Stimulated activated CD8-positive, alpha-beta memory T cell treated with anti-CD3 and anti-CD28 coated beads, Interleukin-4, amount 100 ng/mL, for 24 hours (primary cell): ENCODE measurements at places on chromosomes 4 and X.

GRCh38 chr4:48187813-48188212 is 53.8 kb upstream of the TXK start:
- no peak for DNase-seq

GRCh38 chrX:4005281-4005680 is 291.8 kb upstream of the PRKX start:
- DNase-seq = no peak

GRCh38 chr4:168319486-168320019 is 1.0 kb upstream of the DDX60 start:
- DNase-seq = no peak

DNA sequence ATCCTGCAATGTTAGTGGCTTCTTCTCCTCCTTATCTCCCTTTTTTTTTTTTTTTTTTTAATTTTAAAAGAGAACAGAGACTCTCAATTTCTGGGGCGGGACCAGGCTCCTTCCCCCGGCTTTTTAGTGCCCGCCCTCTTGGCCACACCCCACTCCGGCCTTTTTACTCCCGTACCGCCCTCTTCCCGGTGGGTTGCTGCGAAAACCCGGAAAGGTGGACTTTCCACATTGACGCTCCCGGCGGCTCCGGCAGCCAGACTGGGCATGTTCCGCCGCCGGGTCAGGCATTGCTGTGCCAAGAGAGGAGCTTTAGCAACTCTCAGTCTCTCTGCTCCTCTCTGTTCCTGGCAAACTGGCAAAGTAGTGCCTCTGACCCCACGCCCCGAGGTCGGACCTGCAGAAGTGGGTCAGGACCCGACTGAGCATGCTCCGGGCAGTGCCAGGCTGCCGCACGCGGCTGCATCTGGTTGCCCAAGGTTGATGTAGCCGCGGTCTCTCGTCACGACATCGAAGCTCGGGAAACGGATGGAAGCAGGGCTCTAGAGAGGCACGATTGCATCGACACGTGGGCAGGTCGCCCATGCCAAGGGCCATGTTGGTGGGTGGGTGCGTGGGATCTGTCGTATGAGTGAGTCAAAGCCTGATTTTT is 1.1 kb upstream of the MFAP3L start:
- peak; percentile 83 for DNase-seq

DNA sequence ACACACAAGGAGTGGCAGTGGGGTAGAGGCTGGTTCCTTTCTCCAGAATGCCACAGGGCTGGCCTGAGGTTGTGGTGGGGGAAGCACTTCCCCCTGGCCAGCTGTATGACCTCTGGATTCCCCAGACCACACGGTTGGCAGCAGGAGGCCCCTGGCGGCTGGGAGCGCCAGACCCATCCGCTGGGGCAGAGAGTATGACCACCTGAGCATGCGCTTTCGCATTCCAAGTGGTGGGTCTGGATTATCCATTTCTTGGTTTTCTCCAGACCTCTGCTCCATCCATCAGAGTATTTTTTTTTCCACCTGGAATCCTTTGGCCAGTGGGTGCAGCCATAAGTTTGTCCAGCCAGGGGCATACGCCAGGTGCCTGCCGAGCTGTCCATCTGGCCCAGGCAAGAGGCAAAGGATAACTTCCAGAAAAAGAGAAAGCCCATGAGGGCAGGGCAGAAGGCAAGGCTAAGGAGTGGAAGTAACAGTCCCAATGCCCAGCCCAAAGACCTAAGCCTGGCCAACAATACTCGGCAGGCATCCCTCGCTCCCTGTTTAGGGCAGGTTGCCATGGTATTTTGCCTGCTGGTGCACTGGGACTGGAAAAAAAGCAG is 39.3 kb downstream of the NHSL2 start:
- no peak for DNase-seq

DNA sequence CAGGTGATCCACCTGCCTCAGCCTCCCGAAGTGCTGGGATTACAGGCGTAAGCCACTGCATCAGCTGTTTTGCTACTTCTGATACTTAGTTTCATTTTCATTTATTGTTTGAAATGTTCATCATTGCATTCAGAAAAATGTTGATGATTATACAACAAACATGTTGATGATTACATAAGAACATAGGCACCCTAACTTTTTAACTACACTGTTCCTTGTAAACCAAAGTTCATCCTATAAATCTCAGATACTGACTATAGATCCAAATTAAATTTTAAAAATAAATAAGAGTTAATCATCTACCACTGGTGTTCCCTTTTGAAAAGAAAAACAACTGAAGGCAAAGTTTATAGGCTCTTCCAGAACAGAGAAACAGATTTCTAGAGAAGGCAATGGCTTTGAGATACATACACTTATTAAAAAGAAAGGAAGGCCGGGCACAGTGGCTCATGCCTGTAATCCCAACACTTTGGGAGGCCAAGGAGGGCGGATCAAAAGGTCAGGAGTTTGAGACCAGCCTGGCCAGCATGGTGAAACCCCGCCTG is 23.4 kb downstream of the TRIM75 start:
- DNase-seq = no peak

DNA sequence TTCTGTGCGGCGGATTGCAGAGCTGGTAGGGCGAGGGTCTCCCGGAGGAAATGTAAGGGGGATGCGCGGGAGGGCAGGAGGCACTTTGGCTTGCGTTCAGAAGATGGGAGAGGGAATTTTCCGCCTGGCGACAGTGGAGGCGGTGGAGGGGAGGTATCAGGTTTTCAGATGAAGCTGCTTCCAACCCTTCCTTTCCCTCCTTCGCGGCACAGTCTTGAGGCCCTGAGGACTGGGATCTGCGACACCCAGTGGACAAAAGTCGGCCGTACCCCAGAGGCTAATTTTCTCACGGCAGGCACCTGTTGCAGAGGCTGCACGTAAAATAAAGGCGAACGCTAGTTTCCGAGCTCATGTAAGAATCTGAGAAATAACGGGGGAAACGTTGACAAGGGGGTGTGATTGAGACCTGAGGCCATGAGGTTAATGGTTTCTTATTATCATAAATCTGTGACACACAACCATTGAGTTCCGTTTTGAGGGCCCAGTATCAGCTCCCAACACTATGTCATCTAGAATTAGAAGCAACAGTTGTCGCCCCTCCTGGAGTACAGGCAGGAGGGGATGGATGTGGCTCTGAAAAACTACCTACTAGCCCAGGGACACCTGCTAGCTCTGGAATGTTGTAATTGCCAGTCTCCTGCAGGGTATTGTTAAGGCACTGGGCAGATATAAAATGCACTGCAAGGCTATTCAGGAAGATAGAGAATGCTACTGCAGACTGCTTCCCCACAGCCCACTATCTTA is 1.1 kb downstream of the ZCCHC18 start:
- DNase-seq = peak; percentile 21

- DNase-seq = no peak
Measured at GRCh38 chr4:20543131-20543530, 157.1 kb upstream of the PACRGL start.

- no peak for DNase-seq
Measured at GRCh38 chr4:168536448-168536847, 39.6 kb downstream of the PALLD start.

DNA sequence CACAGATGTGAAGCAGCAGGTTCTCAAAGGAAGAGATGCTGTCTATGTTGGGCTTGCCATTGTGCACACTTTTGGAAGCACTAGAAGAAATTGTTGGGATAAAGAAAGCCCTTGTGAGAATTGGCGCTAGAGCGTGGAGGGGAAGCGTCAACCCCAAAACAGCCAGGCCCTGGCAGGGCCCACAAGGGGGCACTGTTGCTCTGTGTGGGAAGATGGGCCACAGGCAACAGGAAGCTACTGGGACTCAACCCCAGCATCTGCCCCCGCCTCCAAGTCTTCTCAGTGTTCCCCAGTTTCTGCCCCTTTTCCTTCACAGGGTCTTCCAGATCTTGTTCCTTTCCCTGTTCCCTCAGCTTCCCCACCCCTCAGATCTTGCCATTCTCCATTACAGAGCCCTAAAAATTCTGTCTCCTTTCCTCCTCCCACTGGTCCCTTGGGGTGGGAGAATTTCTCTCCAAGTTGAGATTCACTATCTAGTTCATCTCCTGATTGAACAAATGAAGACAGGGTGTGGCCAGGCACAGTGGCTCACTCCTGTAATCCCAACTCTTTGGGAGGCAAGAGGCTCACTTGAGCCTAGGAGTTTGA is 85.5 kb downstream of the STARD8 start:
- DNase-seq = peak; percentile 50

DNA sequence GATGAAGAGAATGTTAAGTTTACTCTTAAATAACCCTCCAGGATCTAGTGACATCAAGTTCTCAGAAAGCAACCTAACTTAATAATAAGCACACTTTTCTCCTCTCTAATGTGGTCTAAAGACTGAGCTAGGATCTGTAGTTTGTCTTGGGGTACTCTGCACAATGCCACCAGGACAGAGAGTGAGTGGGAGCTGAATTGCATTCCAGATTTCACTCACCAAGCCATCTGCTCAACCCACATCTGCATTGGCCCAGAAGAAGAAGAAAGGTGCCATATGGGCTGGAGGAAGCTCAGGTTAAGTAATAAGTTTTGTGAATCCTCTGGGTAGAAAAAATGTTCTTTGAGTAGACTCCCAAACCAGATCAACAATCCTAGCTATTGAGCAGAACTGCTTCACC is 384.6 kb downstream of the PPP3CA start:
- no peak for DNase-seq

DNA sequence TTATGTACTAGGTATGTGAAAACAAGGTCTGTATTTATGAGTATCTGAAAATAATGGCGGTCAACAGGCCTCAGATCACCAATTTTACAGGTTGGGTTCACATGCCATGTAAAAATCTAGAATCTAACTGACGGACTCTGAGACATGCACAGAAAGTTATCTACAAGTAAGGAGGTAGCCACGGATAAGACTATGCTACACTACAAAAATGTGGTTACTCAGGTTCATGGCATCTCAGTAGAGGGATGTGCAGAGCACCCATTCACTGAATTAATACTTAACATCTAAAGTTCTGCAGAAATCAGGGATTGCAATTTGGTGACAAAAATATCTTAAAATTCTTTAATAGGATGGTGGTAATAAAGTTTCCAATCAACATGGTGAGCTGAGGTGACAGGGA is 155.9 kb downstream of the APBB2 start:
- DNase-seq = no peak

DNA sequence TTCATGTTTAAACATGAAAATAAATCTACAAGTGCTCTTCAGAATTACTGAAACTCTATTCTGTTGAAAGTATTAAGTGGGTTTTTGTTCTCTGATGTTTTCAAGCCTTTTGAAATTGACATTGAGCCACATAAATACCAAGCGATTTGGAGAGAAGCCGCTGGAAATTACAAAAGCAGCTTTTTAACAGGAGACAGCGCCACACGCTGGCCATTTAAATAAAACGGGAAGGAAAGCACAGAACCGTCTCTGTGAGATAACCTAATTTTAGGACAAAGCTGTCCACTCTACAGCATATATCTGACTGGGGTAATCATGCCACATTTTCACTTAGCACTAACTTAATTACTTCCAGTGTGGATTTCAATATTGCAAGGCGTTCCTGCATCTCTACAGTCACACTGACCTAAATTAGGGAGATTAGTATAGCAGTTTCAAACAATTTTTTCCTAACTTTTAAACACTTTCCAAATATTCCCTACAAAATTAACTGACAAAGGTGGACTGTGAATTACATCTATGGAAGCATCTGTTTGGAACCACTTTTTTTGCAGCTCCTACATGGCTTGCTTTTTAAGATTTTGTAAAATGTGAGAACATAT is 6.8 kb upstream of the ANOS1 start:
- no peak for DNase-seq

DNA sequence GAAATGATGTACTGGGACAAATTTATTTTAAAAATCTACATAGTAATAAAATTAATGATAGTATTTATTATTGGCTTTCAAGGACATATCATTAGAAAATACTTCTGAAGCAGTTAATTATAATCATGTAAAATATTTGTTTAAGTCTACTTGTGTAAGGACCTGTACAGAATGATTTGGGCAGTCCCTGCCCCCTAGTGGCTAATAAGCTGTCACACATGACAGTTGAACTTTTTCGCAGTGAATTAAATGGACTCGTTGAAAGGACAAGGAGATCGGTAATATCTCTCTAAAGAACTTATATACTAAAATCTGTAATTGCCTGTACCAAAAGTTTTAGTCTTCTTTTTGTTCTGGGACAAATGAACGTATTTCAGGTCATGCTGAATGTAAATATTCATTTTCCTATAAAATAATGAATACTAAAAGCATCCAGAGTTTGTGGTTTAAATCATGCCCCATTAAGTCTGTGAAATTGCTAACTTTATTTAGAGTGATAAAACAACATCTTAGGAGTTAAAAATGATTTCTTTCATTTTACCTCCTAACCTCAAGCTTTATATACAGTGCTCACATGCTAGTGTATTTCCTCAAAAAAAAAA is 13.6 kb downstream of the EXOC1 start:
- DNase-seq = no peak

- DNase-seq = no peak
Measured at GRCh38 chrX:19991350-19991718, 473 bp upstream of the BCLAF3 start.

- no peak for DNase-seq
Measured at GRCh38 chr4:176921256-176921655, 128.5 kb upstream of the VEGFC start.

- no peak for DNase-seq
Measured at GRCh38 chrX:36160081-36160480, 240.5 kb downstream of the CFAP47 start.

GRCh38 chr4:84235126-84235944 is 263.8 kb downstream of the NKX6-1 start:
- DNase-seq = no peak

GRCh38 chrX:48474127-48474526 is 1.9 kb upstream of the FTSJ1 start:
- no peak for DNase-seq

GRCh38 chr4:185598846-185599552 is 63.7 kb upstream of the PDLIM3 start:
- no peak for DNase-seq

- DNase-seq = no peak
Measured at GRCh38 chr4:1399508-1400190, 6.6 kb downstream of the NKX1-1 start.

GRCh38 chr4:61783050-61783449 is 582.9 kb downstream of the ADGRL3 start:
- DNase-seq = no peak

- DNase-seq = no peak
Measured at GRCh38 chr4:40688446-40689095, 58.9 kb upstream of the RBM47 start.

DNA sequence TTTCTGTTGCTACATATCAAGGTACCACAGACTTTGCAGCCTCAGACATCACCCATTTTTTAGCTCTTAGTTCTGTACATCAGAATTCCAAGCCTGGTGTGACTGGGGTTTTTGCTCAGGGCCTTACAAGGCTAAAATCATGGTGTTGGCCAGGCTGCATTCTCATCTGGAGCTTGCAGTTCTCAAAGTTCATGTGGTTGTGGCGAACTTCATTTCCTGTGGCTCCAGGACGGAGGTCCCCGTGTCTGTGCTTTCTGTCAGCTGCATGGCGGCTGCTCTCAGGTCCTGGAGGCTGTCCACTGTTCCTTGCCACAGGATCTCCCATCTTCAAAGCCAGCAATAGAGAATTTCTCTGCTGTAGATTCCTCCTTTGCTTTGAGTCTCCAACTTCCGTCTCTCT is 157.4 kb downstream of the STIM2 start:
- no peak for DNase-seq
